Adipose tissue (tissue), 3 donors: ENCODE measurements at places on chromosomes 1 and 21. TPM values are rescaled to one million over a fixed set of nuclear protein-coding genes. Genes with fewer than 3 reads are reported as not detected.

Gene SLC2A5
- polyA plus RNA-seq = 4.0 TPM

Gene WLS
- 31.6 TPM for polyA plus RNA-seq

Gene CTSS
- polyA plus RNA-seq = 11.6 TPM

Gene RIIAD1
- polyA plus RNA-seq = not detected

Gene C1orf53
- polyA plus RNA-seq = 3.0 TPM

Gene ZMYM4
- polyA plus RNA-seq = 10.2 TPM

Gene C1QC
- polyA plus RNA-seq = 176 TPM

Gene FALEC
- 0.15 TPM for polyA plus RNA-seq

Gene VPS72
- 19.9 TPM for polyA plus RNA-seq

Gene MRPL9
- 63.1 TPM for polyA plus RNA-seq

Gene NPHS2
- polyA plus RNA-seq = not detected
